Activated T-cell treated with anti-CD3 and anti-CD28 coated beads for 48 hours (primary cell): ENCODE measurements at places on chromosomes 2 and 18.

GRCh38 chr2:126811101-126811500 is 87.6 kb upstream of the TEX51 start:
- no peak for DNase-seq

- DNase-seq: no peak
Measured at GRCh38 chr18:4961121-4961909, 235.7 kb downstream of the AKAIN1 start.

DNA sequence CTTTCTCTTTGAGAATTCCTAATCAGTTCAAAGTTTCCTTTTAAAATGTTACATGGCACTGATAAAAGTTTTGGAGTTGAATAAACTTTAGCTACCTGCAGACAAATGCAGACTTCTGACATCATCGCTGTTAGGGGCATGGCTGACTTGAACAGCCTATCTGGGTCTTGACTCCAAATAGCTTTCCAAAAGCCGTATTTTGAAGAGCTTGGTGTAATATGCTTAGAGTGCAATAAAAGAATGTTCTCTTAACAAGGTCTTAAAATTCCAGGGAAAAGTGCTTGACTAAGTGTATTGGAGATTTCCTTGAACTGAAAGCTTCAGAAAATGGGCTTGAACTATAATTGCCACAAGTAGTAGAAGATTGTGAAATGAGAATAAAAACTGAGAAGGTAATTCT is 342.9 kb upstream of the DCC start:
- DNase-seq: no peak

DNA sequence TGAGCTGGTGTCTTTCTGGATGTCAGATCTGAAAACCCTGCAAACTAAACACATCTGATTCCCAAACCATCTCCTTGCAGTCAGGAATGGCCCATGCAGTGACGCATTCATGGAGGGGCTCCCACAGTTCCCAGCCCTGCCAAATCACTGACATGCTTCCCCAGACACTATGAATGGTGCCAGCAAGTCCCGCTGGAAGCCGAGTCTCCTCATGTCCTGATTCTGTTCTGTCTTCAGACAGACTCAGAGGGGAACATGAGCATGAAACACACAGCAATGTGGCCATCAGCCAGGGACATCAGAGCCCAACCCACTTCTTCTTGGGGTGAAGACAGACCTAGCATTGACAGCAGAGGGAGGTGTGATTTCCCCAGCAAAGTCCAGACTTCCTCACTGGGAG is 83.7 kb downstream of the TTC32 start:
- no peak for DNase-seq

GRCh38 chr2:55112229-55113031 is 62.2 kb upstream of the RTN4 start:
- no peak for DNase-seq

DNA sequence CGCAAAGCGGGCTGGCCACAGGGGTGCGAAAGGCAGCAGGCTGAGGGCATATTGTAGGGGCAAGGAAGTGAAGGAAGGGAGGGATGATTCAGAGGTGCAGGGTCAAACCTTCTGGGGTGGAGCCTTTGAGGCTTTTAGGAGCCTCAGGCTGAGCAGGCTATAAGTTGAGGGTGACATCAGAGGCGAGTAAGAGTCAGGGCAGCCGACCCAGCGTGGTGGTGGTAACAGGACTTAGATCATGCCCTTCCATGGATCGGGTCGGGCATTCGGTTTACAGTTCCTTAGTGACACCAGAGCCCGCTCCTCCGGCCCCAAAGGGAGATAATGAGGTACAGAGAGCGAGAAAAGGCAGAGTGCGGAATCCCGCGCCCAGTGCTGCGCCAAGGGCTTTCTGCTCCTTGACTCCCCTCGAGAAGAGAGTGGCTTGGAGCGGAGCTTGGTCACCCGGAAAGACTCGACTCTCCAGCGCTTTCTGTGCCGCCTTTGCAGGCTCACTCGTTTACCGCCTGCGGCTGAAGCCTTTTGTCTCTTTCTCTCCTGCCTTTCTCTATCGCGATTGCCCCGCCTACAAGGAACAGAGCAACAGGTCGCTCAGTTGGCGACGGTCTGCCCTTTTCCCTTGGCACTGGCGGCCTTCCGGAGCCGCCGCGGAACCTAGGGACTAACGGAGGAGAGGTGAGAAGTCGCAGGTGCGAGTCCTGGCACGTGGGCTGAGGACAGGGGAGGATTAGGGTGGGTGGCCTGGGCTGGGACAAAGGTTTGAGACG is 720 bp downstream of the LBX2 start:
- no peak for DNase-seq

DNA sequence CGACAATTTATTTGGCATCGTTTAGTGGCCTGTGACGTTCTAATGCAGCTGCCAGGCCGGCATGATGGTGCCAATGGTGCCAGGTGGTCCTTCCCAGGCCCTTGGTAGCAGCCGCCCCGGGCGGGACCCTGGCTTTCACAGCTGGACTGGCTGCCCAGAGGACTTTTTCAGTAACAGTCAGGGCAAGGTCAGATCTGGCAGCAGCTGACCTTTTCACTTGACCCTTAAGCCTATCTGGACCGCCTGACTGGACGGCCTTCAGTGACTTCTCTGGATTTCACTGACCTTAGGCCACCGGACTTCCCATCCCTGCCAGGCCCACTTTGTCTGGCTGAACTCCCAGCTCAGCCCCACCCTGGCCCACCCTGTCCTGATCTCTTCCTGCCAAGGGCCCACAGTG is 15.9 kb downstream of the TRIB2 start:
- DNase-seq: no peak

GRCh38 chr2:43005245-43005974 is 213.0 kb upstream of the HAAO start:
- DNase-seq: no peak

GRCh38 chr18:3422905-3423304 is 27.1 kb upstream of the TGIF1 start:
- no peak for DNase-seq

DNA sequence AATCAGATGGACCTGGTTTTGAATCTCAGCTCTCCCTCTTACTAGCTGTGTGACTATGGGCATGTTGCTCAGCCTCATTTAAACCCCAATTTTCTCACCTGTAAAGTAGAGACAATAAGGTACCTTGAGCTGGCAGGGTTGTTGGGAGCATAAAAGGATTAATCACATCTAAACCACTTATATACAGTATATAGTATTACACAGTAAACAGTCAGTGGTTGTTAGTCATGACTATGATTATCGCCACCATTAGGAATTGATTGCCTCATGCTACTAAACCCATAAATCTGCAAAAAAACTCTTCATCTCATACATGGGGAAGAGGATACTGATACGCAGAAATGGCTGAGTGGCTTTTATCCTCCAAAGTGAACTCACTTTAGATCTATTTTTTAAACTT is 65.8 kb downstream of the INO80D start:
- no peak for DNase-seq

DNA sequence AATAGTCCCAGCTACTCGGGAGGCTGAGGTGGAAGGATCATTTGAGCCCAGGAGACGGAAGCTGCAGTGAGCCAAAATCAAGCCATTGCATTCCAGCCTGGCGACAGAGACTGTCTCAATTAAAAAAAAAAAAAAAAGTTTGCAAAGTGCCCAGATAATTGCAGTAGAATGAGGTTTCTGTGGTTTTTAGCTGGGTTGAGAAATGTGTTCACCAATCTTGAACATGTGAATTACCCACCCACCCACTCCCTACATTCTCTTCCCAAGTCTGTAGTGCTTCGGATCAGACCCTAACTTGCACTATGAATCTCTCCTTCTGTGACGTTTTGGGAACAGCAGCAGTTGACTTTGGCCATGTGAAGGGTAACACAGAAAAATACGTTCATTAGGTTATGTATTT is 247.3 kb downstream of the PTGR3 start:
- no peak for DNase-seq

GRCh38 chr2:196464311-196464710 is 175.2 kb upstream of the CCDC150 start:
- DNase-seq: no peak

DNA sequence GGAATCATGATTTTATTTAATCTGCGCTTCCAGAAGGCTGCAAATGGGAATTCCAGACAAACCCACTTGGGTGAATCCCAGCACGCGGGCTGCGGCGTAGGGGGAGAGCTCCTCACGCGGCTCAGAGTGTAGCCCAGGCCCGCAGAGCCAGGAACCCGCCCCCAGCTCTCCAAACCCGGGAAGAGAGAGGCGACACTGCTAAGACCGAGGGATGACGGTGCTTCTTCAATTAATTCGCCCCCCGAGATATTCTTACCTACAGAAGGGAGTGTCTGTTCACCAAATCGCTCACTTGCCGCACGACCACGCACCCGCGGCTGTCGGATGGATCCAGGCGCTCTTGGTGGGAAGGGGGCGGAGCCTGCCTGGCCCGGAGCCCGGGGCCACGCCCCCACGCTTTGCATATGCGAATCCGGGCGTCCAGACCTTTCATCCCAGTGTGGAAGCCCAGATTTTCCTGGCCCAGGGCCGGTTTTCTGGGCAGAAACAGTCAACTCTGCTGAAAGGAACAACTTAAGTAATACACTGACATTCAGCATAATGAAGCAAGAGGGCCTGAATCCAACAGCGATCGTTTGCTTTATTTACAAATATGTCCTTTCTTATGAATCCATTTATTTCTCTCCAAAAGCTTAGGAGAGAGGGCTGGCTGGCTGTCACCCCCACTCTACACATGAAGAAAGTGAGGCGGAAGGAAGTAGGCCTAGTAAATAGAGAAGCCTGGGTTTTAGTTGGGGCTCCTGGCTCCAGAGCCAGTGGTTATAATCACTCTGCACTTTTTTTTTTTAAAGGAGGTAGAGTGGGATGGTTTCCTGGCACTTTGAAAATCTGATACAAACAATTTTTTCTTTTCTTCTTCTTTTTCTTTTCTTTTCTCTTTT is at the start of gene SLC19A3:
SLC19A3 (minus strand) TSS at position 342 of the 881 bp plus-strand sequence. CDS start 15,710 bp downstream, outside the sequence.
- DNase-seq: no peak

DNA sequence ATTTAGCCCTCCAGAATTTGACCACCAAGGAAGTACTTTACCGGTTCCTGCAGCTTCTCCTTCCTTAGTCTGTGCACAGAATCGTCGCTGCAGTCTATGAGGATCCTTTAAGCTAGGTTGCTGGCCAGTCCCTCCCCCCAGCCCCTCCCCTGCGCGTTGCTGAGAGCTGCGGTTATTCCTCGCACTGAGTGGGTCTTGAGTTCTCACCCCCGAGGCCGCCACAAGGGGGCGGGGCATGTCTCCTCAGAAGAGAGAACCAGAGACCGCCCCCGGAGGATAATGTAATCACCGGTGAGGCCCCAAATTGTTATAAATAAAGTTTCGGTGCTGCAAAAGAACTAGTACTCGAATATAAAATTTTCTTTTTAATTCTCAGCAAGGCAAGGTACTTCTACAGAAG is 1184.9 kb upstream of the CDH2 start:
- no peak for DNase-seq

GRCh38 chr18:74836296-74837139 is 238.8 kb downstream of the ZNF407 start:
- no peak for DNase-seq

- DNase-seq: no peak
Measured at GRCh38 chr18:78647018-78647417, 332.6 kb upstream of the SALL3 start.

DNA sequence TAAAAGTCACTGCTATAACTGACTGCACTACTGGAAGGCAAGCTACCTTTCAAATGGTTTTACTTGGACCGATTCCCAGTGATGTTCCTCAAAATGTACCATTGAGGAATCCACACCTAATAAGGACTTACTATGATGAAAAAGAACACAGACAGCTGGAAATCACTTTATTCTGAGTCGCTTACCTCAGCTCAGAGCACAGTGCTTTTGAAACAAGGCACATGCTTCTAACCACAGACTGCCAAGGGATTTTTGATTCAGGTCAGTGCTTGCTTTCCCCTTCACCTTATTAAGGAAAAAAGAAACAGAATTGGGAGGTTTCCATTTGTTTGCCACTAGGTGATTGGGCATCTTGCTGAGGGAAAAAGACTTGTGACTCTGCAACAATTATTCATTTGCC is 707.5 kb upstream of the FSHR start:
- DNase-seq: no peak

- DNase-seq: no peak
Measured at GRCh38 chr2:172919732-172920131, 155.9 kb upstream of the MAP3K20 start.

- DNase-seq: no peak
Measured at GRCh38 chr2:156339865-156340264, 7.3 kb upstream of the NR4A2 start.

- no peak for DNase-seq
Measured at GRCh38 chr2:217793566-217794132, 209.1 kb downstream of the TNS1 start.

DNA sequence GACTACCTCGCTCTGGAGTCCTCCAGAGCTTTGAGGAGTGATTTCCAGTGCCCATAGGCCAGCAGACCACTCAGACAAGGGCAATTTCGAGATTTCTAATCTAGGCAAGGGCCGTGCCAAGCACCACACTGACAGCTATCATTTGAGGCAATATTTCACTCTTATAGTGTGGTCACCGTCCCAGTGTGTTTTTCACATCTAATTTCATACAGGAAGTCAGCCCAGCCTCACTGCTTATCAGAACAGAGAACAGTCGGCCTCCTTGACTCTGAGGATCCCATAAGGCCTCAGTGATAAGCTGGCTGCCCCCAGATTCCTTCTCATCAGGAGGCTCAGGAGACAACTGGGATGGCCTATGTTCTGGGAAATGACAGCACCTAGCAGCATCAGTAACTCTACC is 581 bp downstream of the CAPN14 start:
- no peak for DNase-seq

DNA sequence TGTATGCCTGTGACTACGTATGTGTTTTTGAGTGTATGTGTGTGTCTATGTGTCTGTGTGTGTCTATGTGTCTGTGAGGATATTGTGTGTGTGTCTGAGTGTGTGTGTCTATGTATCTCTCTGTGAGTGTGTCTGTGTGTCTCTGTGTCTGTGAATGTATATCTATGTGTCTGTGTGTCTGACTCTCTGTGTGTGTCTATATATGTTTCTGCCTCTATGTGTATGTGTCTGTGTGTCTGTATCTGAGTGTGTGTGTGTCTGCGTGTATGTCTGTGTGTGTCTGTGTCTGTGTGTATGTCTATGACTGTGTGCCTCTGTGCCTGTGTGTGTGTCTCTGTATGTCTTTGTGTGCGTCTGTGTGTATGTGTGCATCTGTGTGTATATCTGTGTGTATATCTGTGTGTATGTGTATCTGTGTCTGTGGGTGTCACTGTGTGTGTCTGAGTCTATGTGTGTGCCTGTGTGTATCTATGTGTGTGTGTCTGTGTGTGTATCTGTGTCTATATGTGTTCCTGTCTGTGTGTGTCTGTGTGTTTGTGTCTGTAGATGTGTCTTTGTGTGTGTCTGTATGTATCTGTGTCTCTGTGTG is 172.7 kb downstream of the MYCN start:
- no peak for DNase-seq

DNA sequence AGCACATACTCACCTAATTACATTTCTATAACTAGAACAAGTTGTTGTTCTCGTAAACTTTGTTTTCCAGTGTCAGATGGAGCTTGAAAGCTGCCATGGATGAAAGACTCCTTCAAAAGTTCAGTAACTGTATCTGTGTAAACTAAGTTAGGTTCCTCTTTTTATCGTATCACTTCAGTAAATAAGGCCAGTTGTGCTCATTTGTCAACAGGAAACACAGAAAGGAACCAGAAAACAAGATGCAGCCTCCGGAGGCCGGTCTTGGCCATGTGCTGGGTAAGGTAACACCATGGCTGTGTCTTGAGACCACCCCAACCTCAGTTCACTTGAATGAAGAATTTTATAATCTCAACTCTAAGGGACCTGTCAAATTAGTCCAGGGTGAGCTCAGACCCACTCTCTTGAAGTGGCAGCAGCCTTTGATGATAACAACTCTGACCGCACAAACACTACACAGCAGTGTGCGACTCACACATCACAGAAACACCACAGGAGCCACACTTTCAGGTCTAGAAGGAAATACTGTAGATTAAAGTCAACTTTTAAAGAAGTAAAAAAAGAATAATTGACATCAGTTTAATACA is 213.8 kb downstream of the AFF3 start:
- no peak for DNase-seq
